Activated CD8-positive, alpha-beta memory T cell treated with anti-CD3 and anti-CD28 coated beads, Interleukin-2, amount 10 ng/mL, durations not matched to agents 7 days and 5 days (primary cell): ENCODE measurements at places on chromosomes 6 and 20. TPM values are rescaled to one million over a fixed set of nuclear protein-coding genes. Genes with fewer than 3 reads are reported as not detected.

DNA sequence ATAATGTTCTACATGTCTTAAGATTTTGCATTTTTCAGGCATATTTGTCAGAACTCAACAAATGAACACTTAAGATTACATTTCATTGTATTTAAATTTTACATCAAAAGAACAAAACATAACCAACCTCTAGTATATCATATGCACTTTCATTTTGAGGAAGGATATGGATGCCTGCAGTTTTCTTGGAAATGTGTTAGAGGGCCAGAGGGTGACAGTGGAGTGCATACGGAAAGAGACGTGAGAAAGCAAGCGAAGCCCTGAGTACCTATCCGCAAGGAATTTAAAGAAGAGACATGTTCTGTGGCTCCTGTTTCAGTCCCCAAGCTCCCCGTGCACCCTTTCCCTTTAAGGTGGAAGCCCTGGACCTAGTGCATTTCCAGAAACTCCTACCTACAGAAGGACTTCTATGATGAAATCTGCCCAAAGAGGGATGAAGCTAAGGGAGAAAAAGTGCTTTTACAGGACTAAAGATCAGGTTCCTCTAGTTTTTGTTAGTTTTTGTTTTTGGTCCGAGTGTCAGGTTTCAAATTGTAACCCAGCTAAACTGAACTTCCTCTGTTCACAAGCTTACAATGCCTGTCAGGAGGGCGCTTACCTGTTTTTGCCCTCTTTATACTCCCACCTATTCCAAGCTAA, 38.8 kb downstream of the EZR start:
- DNase-seq, result no peak

GRCh38 chr6:6856538-6857523, 250.9 kb upstream of the RREB1 start:
- peak; percentile 71 for DNase-seq

GRCh38 chr6:83459663-83460062, 28.8 kb upstream of the ME1 start:
- DNase-seq, result no peak

- no peak for DNase-seq
Measured at GRCh38 chr6:150535151-150535804, 64.4 kb upstream of the PLEKHG1 start.

- no peak for DNase-seq
Measured at GRCh38 chr6:69392745-69393144, 404.1 kb downstream of the LMBRD1 start.

DNA sequence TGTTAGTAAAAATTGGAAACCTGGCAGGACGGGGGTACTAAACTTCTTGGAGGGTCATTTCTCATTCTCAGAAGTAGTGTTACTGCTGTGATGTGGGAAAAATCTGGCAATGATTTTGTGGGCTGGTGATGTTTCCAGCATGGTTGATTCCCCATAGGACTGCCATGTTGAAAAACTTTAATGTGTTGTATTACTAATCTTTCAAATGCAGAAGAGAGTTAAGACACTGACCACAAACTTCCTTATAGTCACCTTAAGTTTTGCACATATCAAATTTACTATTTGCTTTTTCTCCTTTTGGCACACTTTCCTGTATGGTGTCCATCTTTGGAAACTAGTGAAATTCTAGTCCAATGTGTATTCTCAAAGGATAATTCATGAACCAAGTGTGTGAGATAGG, 236.2 kb upstream of the TAB2 start:
- DNase-seq, result no peak

DNA sequence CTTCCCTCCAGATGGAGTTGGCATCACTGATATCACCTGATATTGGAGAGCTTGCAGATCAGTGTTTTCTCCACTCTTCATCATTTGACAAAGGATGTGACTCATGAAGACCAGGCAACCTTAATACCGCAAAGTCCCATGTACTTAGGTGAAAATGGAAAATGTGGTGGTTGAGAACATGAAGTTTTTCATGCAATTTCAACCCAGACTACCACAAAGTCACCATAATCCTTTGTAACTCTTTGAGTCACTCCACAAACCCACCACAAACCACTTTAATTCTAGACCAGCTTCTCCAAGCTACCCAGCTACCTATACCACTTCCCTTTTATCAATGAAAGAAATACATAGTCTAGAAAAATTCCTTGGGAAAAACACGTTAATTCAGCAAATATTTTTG, 7.1 kb downstream of the NHLRC1 start:
- DNase-seq, result peak; percentile 57

The TCF21 gene
- total RNA-seq, result not detected

The LRFN2 gene
- not detected for total RNA-seq
